ENCODE measurements at places on chromosomes 7 and 10. TPM values are rescaled to one million over a fixed set of nuclear protein-coding genes. Genes with fewer than 3 reads are reported as not detected.

Gene EMX2
- not detected for total RNA-seq

Gene VWDE
- 0.12 TPM for total RNA-seq

Gene CALD1
- 294 TPM for total RNA-seq

Gene CCDC146
- total RNA-seq: 12.5 TPM

Gene KBTBD2
- 45.6 TPM for total RNA-seq

Gene MRC1
- 138 TPM for total RNA-seq

Gene ELN
- total RNA-seq: 63.3 TPM

Gene TEX36
- total RNA-seq: not detected

Gene STOX1
- 6.0 TPM for total RNA-seq

Gene ALOX5
- 153 TPM for total RNA-seq

Gene SPDYE1
- not detected for total RNA-seq

Gene DPP6
- total RNA-seq: 0.95 TPM

DNA sequence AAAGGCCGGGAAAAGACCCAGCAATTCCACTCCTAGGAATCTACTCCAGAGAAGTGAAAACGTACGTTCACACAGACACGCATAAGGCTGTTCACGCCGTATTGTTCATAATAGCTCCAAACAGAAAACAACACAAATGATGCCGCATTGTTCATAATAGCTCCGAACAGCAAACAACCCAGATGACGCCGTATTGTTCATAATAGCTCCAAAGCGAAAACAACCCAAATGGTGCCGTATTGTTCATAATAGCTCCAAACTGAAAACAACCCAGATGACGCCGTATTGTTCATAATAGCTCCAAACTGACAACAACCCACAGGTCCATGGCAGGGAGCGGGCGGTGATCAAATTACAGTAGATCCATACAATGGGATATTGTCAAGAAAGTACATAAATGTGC, 85.2 kb upstream of the DNAAF5 start:
- DNase-seq: no peak

DNA sequence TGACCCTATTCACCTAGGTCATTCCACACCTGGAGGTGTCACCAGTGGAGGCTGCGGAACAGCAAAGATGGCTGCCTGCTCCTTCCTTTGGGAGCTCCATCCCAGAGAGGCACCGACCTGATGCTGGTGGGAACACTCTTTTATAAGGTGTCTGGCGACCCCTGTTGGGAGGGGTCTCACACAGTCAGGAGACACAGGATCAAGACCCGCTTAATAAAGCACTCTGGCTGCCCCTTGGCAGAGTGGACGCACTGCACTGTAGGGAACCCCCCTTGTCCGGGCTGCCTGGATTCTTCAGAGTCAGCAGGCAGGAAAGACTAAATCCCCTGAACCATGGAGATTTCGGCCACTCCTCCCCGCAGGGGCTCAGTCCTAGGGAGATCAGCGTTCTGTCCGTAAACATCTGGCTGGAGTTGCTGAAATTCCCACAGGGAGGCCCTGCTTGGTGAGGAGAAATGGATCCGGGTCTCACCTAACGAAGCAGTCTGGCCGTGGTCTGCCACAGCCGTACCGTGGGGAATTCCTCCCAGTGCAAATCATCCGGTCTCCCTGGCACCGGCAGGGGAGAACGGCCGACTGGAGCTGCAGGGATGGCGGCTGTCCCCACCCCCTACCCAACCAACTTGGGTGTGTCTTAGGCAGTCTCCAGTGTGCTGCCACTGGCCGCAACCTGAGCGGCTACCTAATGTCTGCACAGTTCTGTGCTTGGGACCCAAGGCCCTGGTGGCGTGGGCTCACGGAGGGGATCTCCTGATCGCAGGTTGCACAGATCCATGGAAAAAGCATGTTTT, 66.1 kb downstream of the LSMEM1 start:
- DNase-seq: no peak

- no peak for DNase-seq
Observed at GRCh38 chr10:44306762-44307161, 78.1 kb downstream of the CXCL12 start.

DNA sequence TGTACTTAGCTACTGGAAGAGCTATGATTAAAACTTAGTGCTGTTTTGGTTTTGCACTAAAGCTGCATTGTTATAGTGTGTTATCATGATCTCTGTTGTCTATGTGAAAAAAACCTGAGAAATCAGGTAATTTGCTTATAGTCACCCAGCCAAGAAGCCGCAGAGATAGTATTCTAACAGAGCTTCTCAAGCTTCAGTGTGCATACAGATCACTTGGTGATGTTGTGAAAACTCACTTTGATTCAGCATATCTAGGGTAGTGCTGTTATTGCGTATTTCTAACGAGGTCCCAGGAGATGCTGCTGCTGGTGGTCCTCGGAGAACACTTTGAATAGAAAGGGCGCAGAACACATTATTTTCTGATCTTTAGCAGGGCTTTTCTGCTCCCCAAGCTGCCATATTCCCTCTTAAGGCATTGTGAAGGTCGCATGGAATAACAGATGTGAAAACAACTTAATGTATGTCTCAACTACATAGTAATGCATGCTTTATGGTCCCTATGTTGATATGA, 68.4 kb upstream of the PDCD4 start:
- DNase-seq: no peak

GRCh38 chr10:126166797-126167196, 221.5 kb downstream of the ADAM12 start:
- DNase-seq: no peak

GRCh38 chr10:124536496-124537050, 75.0 kb downstream of the LHPP start:
- no peak for DNase-seq

GRCh38 chr7:7495171-7495570, 40.5 kb downstream of the COL28A1 start:
- DNase-seq: no peak

- DNase-seq: no peak
Observed at GRCh38 chr10:119826771-119827170, 45.9 kb downstream of the MCMBP start.

DNA sequence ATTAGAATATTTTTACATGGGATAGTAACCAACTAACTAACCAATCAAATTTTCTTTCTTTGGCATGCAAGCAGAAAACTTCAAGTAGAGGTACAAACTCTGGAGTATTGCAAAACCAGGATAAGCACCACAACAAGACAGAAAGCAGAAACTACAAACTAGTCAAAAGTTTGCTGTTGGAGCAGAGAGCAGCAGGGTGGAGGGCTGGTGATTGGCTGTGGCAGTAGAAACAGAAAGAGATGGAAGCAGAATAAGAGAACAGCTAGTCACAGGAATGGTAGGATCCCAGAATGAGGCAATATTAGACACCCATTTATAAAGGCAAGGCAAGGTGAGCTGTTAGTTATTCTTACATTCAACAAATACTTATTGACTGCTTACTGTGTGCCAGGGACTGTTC, 6.8 kb upstream of the MACC1 start:
- no peak for DNase-seq

- DNase-seq: no peak
Observed at GRCh38 chr10:94780844-94781243, 18.4 kb downstream of the CYP2C19 start.

DNA sequence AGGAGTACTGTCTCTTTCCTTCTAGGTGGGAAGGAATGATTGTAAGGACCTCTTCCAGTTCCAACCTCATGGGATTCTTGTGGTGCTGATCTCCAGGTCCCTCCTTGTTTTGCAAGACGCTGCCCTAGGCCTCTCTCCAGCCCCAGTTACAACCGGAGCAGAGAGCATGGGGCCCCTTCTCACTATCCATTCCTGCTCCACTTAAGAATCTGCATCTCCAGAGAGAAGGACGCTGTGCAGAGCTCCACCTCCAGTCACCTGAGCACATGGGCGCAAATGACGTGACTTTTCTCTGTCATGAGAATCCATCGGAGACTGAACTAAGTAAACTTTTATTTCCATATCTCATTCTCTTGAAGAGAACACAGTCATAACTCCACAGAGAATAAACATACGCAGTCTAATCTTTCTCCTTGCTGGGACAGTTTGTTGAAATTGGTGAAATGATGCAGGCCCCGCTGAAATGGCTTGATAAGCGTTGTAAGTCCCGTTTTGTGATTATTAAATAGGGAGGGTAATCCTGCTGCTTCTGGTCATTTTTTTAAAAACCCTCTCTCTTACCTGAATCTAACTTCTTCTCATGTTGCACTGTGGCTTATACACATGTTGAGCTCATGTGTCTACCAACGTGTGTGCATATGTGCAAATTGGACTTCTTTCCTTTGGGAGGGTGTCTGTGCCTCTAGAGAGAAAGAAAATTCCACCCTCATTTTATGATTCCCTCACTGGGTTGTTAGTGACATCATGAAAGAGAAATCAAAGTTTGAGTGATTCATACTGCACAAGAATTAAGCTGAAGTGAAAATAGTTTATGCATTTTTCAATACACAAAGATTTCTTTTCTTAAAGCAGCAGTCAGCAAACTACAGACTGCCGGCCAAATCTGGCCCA, 133.2 kb upstream of the TBX20 start:
- DNase-seq: no peak

- no peak for DNase-seq
Observed at GRCh38 chr7:86645676-86646276, 2.1 kb downstream of the GRM3 start.

DNA sequence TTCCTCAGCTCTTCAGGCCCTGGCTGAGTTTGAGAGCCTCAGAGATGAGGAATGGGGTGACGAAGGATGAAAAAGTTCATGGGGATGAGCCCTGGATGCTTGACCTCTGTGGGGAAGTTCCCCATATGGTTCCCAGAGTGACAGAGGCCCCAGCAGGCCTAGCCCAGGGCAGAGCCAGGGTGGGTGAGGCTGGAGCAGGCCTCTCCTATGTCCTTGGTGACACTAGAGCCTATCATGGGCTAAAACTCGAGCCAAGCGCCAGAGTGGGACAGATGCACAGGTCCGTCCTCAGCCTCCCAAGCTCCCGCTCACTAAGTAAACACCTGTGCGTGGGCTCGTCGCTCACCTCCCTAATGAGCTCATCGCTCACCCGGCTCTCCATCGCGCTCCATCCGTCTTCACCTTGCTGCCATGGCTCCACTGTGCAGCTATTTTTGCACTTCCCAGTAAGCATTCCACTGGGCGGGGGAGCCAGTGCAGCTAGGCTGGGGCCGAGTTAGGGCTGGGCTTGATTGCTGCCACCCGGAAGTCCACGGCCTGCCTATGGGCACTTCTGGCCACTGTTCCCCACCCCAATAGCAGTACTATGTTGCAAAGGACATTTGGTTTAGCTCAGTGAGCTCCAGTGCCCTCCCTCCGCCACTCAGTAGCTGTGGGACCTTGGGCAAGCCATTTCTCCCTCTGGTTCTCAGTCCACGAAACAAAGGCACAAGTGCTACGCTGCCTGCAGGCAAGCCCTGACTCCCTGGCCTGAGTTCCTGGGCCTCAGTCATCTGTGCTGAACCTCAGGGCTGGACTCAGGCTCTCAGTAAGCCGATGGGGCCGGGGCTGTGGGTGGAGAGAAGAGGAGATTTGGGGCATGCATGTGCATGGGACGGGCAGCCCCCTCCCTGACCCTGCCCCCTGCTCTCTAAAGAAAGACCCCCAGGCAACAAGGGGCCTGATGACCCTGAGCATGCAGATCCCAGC, 117.3 kb upstream of the PCBD1 start:
- DNase-seq: no peak

GRCh38 chr10:30505543-30506298, 71.7 kb downstream of the MAP3K8 start:
- no peak for DNase-seq

DNA sequence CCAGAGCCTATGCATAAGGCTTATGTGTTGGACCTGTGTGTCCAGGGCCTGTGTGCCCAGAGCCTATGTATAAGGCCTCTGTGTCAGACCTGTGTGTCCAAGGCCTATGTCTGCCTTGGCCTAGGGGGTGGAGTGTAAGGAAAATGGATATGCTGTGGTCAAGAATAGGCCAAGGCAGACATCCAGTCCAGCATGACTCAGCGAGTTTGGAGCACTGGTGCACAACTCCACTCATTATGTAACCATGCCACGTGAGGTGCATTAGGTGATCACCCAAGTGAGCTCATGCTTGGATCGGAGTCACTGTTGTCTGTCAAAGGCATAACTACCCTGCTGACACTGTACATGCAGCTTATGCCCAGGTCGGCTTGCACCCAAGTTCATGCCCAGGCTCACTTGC, 238.9 kb downstream of the CACNA2D1 start:
- no peak for DNase-seq

DNA sequence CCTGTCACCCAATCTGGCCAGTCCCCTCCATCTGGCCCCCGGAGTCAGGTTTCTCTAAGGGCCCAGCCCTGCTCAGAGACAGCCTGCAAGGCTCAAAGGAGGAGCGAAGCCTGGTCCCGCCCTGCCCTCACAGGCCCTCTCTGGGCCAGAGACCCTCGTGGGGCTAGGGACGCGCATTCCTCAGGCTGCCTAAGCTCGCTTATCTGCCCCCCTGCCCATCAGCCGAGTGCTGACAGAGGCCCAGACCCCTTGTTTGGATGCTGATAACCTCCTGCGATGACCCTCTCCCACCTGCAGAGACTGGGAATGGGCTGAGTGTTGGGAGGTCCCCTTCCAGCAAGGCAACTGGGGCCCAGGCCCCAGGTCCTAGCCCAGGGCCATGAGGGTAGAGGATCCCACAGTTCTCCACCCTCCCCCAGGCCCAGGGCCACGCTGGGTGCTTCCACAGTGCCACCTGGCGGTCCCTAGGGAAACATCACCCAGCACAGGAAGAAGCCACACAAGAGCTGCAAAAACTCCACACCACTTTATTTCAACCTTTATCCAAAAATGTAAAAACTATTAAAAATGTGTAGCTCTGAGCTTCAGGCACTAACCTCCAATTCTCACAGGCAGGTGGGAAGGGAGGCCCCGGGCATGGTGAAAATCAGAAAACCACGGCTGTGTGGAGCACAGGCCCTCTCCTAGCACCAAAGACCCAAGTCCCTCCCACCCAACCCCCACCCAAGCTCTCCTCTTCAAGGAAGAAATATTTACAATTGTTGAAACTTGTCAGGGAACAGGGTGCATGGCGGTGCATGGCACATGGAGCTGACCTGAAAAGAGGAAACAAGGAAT, 2.2 kb downstream of the NPM3 start:
- DNase-seq: no peak

- DNase-seq: no peak
Observed at GRCh38 chr7:22142572-22142971, 196.9 kb upstream of the CDCA7L start.

DNA sequence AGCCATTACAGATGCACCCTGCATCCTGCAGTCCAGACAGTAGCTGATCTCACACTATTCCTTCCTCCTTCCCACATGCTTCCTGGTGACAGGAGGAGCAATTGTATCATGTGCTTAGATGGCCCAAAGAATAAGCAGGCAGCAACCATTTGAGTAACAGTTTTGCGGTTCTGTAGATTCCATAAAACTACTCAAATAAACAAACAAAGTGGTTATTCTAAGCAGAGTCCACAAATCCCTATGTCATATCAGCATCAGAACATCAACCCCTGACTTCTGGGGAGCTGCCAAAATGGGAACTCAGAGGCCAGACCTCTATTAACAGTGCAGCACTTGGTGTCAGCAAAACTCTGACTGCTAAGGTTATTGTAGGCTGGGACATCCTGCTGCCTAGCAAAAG, 226.0 kb downstream of the SORCS1 start:
- no peak for DNase-seq
